ENCODE measurements at places on chromosomes 11 and 22.

GRCh38 chr11:36672815-36673450, 74.9 kb upstream of the RAG2 start:
- DNase-seq = peak; percentile 1

DNA sequence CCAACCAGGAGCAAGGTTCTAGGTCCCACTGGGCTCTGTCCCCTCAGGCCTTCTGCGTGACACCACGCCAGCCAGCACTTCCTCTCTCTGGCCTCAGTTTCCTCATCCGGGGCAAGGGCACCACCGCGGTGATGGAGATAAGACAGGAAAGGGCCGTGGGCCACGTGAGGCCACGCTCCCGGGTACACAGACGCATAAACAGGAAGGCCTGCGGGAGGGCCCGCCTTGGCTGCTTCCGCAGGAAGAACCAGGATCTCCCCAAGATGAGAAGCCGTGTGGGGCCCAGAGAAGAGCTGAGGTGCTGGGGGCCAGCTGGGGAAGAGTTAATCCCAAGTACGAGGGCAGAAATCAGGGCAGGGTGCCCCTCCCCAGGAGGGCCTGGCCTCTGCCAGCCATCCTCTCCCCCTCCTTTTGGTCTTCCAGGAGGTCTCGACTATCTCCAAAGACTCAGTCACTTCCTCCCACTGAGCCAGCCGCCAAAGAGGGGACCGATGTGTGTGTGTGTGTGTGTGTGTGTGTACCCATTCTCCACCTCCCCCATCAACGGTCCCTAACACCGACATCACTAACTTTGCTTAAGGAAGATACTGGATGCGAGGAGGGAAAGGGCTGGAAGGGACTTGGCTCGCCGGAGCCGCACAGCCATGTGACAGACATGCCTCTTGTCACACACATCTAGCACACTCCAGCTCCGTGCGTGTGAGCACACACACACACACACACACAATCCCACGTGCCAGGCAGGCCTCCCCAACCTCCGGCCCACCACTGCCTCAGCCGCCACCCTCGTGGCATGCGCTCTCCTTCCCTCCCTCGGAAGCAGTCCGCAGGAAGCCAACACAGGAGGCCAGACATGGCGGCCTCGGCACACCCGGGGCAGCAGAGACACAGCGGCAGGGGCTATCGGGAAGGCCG, 1.4 kb downstream of the MFNG start:
- no peak for DNase-seq

DNA sequence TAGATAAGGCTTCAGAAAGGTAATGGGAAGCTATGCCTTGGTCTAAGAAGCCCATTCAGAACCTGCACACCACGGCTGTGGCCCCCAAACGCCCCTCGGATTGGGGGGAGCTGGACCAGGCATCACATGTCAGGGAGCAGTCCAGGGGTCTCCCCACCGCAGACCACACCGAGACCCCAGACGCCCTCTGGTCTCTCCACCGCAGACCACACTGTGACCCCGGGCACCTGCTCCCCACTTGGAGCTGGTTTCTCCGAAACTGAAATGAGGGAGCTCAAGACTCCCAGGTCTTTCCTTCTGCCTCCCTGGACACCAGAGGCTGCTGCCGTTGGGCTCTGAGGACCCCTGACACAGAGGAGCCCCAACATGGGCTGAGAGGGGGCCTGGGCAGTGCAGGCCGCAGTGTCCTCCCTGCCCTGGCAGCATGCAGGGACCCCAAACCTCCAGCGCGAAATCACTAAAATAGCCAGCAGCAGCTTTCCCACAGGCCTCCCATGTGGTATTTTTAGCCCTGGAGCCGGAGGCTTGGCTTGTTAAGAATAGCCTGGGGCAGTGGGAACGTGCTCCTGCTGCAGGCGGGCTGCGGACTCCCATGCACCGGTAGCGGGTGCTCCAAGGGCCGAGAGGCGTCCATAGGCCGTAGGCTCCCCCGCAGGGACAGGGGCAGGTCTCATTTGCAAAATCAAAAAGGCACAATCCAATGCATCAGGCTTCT, 7.7 kb downstream of the LINC01488 start:
- no peak for DNase-seq

- no peak for DNase-seq
These were observed 125.7 kb downstream of the MRTFA start for GRCh38 chr22:40510631-40511364.

DNA sequence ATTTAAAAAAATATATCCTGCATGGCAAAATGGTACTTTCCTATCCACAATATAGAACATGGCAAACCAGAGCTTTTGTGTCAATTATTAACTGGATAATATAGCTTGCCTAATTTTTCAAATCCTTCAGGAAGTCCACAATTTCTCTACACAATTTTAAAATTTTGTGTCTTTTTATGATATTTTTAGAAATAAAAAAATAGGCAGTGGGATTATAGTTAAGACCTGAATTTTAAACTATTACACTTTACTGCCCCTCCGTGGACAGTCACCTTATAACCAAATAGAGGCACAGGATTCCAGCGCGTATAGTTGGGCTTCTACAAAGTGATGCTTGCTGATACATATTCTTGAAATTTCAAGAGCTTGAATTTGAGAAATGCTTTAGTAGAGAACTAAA, 2.1 kb upstream of the DMC1 start:
- DNase-seq = peak; percentile 19

DNA sequence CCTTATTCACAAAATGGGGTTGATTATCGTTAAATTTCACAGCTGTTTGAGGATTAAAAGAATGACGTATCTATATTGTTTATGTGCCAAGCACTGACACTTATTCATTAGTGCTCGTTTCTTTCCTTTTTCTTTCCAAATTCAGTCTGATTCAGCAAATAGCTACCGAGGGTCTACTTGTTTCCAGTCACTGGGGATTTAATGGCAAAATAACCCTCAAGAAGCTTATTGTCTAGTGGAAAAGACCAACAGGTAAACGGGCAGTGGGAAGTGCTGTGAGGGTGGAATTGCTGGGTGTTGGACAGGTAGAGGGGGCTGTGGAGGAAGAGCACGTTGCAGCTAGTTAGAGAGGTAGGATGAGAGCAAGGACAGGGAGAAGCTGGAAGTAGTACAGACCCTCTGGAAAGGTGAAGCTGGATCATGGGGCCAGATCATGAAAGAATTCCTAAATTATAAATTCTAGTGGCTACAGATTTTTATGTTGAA, 48.3 kb upstream of the BIRC3 start:
- DNase-seq = no peak

DNA sequence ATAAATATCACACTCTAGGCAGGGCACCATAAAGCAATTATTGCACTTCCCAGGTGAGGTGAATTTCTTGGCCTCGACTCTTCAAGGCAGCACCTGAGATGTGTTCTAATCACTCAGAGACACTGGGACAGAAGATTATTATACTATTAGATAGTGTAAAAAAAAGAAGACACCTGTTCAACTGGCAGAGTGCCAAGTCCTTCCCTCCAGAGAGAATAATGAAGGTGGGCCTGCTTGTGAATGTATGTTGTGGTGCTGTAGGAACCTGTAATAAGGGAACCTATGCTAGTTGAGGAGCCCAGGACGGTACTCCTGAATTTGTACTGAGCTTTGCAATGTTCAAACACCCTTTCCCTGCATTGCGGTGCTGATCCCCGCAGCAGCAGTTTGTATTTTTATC, 107.5 kb downstream of the NXPE2 start:
- DNase-seq = no peak

- no peak for DNase-seq
These were observed 32.3 kb upstream of the TECTA start for GRCh38 chr11:121068787-121069186.

GRCh38 chr11:128936606-128937251, 5.9 kb downstream of the TP53AIP1 start:
- DNase-seq = no peak

DNA sequence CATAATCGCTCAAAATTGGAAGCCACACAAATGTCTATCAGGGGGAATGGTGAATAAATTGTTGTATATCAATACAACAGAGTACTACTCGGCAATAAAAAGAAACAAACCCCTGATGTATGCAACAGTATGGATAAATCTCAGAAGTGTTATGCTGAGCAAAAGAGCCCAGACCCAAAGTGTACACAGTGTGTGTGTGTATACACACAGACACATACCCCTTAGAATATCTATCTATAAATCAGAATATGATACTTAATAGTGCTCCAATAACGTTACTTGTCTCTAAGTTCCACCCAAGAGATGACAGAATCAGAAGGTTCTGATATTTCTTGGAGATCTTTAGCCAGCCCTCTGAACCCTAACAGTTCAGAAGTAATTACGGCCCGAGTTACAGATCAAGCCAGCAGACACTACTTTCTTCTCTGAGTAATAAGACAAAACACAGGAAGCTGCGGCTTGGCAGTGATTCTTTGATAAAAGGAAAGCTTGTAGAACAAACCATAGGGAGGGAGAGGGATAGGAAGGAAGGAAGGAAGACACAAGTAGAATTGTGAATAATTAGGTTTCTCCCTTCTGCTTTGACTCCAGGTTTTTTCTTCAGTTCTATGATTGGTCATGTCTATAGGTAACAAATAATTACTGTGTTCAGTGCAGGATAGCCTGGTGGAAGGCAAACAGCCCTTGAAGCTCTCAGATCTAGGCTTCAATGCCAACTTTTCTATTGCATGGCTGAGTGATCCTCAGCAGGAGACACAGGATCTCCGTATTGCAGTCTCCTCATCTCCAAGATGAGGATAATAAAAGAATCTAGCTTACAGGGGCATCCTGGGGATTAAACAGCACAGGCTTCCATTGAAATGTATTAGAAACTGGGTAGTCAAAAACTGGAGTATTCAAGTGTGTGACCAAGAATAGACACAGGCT, 75.6 kb upstream of the TEAD1 start:
- no peak for DNase-seq

DNA sequence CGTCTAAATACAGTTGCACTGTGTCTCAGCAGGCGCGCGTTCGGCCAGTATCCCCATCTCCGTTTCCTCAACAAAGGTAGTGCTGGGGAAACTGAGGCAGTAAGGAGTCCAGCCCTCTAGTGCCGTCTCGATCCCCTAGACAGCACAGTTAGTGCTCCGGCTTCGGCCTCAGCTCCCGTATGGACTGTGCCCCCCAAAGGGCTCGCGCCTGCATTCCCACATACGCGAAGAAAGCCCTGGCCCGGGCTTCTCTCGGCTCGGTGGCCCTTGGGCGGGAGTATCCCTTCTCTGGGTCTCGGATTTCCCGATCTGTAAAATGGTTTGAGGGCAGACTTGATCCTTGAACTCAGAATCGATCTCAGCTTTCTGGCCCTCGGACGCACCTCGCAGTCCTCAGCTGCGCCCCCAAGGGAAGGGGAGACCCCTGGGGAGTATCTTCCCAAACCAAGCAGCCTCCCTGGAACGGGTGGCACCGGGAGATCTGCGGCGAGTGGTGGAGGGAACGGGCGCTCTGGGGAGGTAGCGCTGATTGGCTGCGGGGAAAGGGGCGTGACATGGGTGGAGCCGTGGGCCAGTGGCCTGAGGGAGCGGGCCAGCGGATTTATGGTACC, 759 bp upstream of the PEX16 start:
- DNase-seq = peak; percentile 28

DNA sequence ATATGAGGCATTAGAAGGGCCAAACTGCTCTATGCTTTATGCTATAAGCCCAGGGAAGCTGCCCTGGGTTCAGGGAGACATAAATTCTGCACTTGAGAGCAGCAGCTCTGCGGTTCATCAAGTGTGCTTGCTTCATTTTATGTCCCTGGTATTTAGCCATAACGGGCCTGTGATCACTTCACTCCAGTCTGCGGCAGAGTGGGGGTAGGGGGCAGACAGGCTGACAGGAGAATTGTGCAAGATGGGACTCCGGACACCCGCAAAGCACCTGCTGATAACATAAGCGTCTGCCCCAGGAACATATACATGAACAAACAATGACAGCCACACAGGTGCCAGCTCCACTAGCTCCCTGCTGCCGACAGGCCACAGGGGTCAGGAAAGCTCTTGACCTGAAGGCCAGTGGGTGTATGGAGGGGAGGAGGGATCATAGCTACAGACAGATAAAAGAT, 56.1 kb downstream of the SMCO4 start:
- no peak for DNase-seq

DNA sequence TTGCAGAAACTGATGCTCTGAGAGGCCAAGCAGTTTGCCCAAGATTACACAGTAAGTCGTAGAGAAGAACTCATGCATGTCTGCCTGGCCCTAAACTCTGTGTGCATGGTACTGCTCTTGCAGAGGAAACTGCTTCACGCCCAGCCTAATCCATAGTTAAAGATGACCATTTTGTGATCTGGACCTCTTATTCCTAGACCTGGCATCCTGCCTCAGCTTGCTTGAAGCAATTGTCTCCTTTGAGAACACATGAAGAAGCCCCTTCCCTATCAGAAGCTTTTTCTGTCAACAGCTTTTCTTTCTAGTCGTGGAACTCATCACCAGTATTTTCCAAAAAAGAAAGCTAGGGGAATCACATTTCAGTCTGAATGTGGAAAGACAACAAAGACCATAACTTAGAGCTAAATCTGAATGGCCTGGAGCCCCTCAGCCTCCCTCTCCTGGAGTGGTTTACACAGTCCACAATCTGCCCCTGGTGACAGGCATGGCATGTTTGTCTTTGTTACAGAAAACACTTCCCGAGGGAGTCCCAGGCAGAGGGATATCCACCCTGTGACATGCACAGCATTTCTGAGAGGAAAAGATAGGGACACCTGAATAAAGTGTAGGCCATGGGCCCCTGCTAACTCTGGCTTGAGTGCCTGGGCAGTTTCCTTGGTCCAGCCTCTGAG, 2.9 kb upstream of the FZD4 start:
- no peak for DNase-seq

DNA sequence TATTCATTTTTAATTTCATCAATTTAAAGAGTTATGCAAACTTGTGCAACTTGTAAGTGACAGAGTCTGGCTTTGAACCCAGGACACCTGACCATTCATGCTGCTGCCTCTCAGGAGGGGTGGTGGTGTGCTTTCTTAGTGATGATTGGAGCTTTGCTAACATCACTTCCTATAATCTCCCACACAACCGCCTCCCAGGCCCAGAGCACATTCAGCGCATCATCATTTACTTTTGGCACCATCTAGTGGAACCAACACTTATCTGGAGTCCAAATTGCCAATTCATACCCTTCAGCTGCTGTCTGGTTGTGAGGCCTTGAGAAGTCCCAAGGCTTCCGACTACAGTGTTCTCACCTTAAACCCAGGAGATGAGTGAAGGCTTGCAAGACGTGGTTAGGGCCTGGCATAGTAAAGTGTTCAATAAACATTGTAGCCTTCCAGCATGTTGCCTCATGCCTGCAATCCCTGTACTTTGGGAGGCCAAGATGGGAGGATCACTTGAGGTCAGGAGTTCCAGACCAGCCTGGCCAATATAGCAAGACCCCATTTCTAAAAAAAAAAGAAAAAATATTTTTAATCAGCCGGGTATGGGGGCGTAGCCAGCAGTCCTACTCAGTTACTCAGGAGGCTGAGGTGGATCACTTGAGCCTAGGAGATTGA, 1.1 kb upstream of the TTLL1 start:
- DNase-seq = peak; percentile 57

DNA sequence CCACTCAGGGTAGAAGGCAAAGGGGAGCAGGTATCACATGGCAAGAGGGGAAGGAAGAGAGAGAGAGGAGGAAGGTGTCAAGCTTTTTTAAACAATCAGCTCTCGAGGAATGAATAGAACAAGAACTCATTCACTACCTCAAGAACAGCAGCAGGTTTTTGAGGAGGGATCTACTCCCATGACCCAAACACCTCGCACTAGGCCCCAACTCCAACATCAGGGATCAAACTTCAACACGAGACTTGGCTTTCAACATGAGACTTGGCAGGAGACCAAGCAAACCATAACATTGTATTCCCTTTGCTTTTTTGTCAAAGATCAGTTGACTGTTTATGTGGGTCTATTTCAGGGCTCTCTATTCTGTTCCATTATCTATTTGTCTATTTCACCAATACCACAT, 26.9 kb upstream of the APOBEC3A start:
- no peak for DNase-seq

- no peak for DNase-seq
These were observed 12.4 kb upstream of the PLET1 start for GRCh38 chr11:112273066-112273465.

Measured in AG09319 (cell line).